ENCODE measurements at places on chromosomes 12 and 14. TPM values are rescaled to one million over a fixed set of nuclear protein-coding genes. Genes with fewer than 3 reads are reported as not detected.

NXPH4 gene
- total RNA-seq, result not detected

WSB2 gene
- total RNA-seq, result 72.0 TPM

CDKL1 gene
- 10.4 TPM for total RNA-seq

VWF gene
- 837 TPM for total RNA-seq

SPATS2 gene
- total RNA-seq, result 21.4 TPM

PGAM5 gene
- total RNA-seq, result 39.7 TPM

DPPA3 gene
- not detected for total RNA-seq

RDH12 gene
- not detected for total RNA-seq

GUCY2C gene
- total RNA-seq, result not detected

C12orf50 gene
- total RNA-seq, result not detected

NTS gene
- not detected for total RNA-seq

SYT10 gene
- total RNA-seq, result not detected

CISTR gene
- total RNA-seq, result not detected

Measured in mammary microvascular endothelial cell (primary cell).